ENCODE measurements at places on chromosomes 6 and 20.

- no peak for DNase-seq
Measured at GRCh38 chr6:15256538-15257271, 10.8 kb downstream of the JARID2 start.

- DNase-seq, result no peak
Measured at GRCh38 chr6:53240761-53241160, 92.1 kb upstream of the GCM1 start.

DNA sequence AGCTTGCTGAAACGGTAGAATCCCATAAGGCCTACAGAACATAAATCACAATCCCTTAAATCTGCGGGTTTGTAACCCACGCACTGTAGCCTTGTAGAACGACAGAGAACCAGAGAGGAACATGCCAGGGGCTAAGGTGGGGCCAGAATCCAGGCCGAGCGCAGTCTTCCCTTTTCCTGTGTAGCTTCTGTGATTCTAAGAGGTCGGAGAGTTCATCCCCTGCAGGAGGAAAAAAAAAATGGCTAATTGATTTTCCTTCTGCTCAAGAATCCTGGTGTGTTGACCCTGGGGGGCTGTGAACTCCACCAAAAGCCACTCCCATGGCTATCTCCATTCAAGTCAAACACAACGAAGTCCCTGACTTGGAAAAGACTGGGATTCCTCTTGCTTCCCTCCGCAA, 96.3 kb downstream of the SPTLC3 start:
- no peak for DNase-seq

DNA sequence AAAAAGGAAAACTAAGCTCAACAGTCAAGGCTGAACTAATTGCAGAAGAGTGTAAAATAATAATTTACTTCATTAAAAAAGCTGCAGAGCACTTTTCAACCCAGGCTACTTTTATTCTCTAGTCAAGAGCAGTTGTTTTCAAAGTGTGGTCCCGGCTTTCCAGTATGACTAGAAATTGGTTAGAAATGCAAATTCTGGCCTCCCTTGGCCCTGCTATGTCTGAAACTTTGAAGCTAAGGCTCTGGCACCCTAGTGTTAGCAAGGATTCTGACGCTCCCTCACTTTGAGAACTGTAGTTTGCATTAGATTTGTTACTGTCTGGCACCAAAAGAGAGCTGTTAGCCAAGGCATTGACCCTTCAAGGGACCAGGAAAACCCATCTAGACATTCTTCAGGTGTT, 9.5 kb upstream of the NXT1 start:
- no peak for DNase-seq

DNA sequence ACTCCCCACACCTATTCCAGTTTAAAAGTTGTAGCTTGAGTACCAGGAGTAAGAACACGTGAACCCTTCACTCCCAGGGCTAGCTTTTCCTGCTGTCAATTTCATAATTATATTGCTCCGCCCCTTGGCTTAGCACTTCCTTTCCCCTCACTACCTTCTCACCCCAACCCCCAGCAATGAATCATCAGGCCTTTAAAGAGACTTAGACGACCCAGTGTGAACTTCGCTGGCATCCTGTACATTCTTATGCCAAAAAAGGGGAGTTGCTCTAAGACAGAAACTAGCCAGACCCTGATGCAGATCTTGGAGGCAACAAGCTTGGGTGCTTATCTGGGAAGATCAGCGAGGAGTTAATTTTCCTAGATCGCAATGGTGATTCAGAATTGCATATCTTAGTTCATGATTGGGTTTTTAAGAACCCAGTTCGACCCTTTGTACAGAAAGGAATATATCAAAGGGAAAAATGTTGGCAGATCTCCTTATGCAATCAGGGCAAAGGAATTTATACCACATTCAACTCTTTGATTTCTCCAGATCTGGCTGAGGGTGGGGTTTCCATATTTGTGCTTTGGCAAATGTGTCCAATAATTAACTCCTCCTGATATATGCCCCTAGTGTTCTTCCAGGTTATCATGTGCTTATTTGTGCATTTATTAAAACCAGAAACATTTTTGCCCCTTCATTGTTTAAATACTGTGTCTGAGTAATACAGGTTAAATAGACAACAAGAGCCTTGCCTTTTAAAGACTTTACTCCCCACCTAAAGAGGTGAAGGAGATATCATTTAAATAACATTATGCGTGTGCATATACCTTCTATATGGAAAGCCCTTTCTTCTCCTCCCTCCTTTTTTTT, 8.1 kb upstream of the ATXN1 start:
- no peak for DNase-seq

DNA sequence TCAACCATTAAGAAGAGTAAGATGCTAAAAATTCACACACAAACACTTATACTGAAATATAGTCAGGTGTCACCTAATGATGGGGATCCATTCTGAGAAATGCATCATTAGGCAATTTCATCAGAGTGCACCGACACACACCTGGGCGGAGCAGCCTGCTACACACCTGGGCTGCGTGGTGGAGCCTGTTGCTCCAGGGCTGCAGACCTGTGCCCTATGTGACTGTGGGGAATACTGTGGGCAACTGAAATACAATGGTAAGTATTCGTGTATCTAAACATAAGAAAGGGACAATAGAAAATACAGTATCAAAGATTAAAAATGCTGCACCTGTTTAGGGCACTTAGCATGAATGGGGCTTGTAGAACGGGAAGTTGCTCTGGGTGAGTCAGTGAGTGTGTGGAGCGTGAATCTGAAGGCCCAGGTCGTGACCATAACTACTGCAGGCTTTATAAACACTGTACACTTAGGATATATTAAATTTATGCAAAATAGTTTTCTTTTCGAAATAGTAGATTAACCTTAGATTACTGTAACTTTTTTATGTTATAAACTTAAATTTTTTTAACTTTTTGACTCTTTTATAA, 124.4 kb upstream of the AFDN start:
- DNase-seq, result no peak

- DNase-seq, result no peak
Measured at GRCh38 chr6:82775361-82775760, 290.3 kb downstream of the UBE3D start.

DNA sequence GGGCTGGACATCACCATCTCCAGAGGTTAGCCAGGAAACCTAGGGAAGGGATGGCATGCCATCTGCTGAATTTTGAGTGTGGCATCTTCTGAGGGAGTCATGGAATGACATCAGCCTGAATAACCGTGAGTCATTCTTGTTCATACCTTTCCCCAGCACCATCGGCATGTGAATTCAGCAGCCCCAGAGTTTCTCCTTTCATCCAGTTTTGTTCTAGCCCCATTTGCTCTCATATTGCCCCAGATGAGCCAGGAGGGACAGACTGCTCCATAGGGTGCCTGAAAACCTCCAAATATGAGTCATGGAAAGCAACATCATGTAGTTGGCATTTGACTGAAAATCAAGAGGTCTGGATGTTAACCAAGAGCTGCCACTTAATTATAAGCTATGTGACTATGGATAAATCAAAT, 219.2 kb upstream of the SGK1 start:
- no peak for DNase-seq

- peak; percentile 29 for DNase-seq
Measured at GRCh38 chr20:542777-543368, 717 bp downstream of the CSNK2A1 start.

DNA sequence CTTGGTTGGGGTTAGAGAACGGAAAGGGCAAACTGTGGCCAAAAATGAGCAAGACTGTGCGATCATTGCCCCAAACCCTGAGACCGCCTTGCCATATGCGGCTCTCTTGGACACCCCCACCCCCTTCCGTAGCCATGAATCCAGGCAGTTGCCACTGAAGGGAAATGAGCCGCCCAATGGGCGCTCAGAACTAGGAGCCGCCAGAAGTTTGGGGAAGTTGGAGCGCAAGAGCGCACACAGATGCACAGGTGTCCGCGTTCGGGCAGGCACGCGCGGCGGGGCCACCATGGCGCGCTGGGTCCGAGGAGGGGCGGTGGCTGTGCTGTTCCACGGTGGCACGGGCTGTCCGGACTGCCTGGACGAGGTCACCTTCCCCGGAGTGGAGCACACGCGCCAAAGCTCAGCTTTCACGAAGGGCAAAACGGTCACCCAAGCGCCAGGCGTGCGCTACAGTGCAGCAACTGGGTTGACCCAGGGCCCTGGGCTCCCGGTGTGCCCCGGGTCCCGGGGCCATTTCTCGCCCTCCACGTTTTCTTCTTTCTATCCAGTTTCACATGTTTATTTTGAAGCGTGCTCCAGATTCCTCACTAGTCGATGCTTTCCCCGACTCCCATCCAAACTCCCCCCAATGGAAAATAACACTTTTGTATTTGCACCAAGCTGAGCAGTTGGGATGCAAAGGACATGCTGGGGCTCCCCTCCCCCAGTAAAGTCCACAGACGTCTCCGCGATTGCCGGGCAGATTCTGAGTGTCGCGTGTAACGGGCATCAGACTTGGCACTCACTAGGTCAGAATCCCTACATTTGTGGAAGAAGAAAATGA, 906 bp upstream of the PDE10A start:
- DNase-seq, result no peak

- DNase-seq, result peak; percentile 7
Measured at GRCh38 chr6:106556368-106556960, 72.8 kb downstream of the RTN4IP1 start.

DNA sequence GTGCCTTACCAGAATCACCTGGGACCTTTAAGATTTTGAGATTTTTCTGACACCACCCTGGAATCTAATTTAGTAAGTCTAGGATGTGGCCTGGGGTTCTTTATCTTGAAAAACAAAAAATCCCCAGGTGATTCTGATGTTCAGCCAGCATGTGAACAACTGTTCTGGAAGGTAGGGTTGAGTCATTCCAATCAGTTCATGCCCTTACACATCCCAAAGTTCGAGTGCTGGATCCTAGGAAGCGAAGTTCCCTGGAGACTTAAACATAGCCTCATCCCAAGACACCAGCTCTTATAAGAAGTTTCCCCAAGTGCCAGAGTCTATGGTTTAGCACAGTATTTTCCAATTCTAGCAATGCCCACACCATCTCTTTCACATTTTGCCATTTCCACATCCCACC, 6.3 kb upstream of the TSHZ2 start:
- DNase-seq, result no peak

DNA sequence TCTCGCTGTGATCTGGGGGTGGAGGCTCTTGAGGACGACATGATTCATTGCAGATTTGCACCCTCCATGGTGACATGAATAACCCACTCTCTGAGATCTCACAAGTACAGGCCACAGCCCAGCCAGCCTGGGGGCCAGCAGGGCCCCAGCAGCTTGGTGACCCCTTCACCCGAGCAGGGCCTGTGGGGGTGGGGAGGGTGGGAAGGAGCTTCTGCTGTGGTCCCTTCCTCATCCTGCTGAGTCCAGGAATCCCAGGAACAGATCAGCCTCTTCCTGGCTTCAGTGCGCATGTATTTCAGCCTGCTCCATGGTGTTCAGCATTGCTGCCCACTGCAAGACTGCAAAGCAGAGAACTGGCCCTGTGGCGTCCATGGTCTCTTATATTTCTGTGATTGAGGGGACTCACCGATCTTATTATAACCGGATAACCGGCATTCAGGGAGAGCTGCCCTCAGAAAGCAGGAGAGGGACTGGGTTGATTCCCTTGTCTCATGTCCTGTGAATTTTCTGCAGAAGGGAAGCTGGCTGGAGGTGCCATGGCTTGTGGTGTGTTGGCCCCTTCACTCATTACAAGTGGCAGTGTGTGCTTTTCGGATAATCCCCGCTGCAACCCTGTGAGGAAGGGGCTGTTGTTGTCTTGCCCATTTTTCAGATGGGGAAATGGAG, 118.8 kb upstream of the FRMD1 start:
- no peak for DNase-seq

GRCh38 chr6:136526196-136526930, 23.9 kb downstream of the MAP7 start:
- DNase-seq, result peak; percentile 64

- DNase-seq, result peak; percentile 81
Measured at GRCh38 chr6:149431905-149432775, 32.1 kb downstream of the SUMO4 start.

DNA sequence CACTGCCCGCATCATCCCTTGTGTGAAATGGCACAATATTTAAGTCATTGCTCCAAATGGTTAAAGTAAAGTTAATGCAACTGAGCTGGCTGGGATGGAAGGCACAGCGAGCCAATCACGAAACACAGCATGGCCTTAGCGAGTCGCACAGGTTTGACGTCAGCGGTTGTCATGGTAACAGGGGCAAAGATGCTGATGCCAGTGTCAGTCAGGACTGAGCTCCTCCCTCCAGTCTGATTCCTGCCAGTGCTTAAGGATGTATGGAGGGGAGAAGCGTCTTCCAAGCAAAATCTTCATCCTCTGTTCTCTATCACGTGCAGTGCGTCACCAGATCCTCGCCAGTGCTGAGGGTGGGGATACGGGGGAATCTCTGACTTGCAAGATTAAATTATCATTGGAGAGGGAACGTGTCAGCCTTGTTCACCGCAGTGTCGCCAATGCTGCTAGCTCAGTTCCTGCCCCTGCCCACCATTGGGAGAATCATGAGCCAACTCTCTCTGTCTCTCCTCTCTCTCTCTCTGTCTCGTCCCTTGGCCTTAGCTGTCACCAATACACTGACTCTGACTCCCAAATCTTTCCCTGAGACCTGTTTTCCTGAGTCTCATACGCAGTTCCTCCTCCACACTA, 24.5 kb downstream of the TSPYL4 start:
- DNase-seq, result no peak

DNA sequence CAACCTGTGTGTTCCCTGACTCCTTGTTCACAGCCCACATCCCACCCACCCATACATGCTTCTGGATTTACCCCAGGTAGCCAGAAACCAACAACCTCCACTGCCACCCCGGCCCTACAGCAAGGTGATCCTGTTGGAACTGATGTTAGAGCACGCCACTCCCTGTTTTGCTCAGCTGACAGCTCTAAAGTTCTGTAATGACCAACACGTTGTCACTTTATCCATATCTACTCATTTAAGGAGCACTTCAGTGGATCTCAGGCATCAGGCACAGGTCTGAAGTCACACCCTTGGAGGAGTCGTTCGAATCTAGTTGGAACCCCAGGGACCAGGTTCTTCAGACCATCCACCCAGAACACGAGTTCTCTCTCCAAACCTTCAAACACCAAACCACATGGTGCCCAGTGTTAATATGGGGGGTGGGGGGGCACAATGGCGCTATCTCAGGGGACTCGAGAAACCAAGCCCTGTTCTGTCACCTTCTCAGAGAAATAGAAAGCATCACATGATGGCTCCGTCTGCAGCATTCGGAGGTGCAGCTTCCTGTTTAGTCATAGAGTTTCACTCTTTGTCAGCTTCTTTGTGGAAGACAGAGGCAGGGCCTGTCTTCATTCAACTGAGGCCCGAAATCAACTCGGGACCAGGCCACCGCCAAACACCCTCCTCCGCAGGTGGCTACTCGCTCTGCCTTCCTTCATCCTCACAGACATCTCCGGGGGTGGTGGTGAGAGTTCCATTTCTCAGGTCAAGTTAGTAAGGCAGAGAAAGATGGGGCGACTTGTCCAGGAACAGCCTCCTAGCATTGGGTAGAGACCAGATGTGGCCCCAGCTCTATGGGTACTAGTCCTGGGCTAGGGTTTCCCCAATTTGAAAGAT, 142.2 kb downstream of the NFATC2 start:
- DNase-seq, result no peak

DNA sequence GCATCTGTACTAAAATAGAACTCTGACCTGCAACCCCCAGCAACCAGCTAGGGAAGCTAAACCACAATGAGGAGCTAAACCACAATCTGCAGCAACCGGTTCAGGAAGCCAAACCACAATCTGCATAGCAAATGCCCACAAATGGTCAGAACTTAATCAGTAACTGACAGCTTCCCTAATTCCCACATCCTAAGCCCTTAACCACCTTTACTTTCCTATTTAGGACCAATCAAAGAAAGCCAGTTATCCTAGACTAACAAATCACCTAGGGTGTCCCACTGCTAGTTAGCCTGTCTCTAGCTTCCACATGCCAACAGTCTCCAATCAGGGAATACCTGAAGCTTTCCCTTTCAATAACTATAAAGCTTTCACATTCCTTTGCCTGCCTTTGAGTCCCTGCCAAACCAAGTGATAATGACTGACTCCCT, 424.6 kb upstream of the PTCHD4 start:
- no peak for DNase-seq
